ENCODE measurements at places on chromosomes 1 and 21.

GRCh38 chr1:242431786-242432185 lies 92.7 kb downstream of the PLD5 start:
- no peak for DNase-seq

DNA sequence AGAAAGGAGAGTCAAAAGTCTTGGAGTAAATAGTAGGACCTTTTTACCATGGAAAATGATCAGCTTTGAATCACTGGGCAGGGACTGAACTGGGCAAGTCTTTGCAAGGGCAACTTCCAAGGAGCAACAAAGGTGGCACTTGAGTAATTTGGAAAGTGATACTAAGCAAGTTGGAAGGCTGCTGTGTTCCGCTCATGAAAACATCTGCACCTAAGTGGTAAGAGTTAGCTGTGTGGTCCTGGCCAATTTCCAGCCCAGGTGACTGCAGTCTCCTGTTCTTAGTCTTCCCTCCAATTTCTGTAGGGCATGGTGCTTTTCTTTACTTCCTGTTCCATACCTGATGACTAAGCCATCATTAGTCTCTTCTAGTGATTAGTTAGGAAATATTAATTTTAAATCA lies 35.5 kb upstream of the PRDM2 start:
- DNase-seq: no peak

DNA sequence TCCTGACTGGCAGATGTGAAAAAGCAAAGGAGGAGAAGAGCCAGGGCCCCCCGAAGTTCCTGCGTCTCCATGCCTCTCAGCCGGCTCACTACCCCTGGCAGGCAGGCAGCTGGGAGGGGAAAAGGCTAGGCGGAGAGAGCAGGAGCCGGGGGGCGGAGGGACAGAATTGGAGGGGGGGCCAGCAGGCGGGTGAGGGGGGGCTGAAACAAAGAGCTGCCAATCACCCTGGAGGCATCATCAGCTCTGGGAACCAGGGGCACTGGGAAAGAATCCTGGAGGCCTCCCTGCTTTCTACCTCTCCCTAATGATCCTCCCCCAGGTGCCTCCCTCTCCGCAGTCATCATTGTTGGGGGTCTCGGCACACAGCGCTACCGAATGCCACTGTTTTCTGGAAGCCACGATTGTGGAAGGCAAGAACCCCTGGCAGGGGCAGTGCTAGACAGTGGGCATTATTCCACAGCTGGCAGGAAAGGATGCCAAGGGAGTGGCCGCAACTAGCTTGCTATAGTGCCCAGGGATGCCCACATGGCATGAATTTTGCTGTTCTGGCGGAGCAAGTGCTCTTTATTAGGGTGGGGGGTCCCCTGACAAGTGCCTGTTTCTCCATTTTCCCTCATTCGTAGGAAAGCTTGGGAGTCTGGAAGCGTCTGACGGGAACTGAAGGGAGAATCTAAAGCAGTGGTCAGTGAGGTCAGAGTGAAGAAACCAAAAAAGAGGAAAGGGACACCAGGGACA lies at the start of gene THBS3:
Gene THBS3, minus strand, starts transcription at position 92 of the 735 bp plus-strand sequence. Its CDS starts 21 bp downstream, at position 71.
- DNase-seq: peak; percentile 72

DNA sequence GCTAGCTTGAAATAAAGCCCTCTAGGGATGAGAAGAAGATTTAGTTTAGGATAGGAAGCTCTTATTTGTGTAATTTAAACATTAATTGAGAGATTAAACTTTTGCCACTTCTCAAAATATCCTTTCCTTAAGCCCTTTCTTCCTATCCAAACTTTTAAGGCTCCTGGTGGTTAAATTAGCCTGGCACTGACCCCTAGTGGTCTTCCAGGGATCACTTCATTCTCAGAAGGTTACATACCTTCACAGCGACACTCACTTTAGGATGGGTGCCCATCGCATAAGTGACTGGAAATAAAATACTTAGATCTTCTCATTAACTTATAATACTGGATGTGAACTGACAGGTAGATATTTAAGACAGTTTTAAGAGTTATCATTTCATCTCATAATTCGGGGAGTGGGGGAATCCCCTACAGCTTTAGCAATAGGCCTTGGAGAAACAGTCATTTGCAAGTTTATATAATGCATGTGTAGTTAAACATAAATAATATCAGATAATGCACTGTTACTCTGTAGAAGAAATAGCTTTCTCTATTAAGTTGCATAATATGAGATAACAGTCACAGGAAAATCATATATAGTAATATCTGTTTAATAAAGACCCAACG lies 7.4 kb downstream of the LHX9 start:
- DNase-seq: peak; percentile 85

GRCh38 chr1:92301021-92301420 lies 2.2 kb downstream of the RPAP2 start:
- DNase-seq: no peak

GRCh38 chr21:37454869-37455503 lies 88.4 kb downstream of the DYRK1A start:
- DNase-seq: no peak

DNA sequence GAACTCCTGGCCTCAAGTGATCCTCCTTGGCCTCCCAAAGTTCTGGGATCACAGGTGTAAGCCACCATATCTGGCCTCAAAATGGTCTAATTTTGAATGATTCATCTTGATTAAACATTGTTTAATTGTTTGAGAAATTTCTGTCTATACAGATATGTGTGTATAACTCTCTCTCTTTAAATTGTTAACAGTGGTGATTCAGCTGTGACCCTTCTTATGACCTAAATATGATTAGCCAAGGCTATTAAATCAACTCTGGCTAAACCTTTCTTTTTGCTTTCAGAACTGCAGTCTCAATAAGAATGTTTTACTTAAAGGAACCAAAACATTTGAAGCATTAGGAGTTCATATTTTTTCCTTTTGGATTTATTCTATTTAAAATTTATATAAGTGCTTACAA lies 19.2 kb upstream of the B3GALT5 start:
- DNase-seq: no peak

DNA sequence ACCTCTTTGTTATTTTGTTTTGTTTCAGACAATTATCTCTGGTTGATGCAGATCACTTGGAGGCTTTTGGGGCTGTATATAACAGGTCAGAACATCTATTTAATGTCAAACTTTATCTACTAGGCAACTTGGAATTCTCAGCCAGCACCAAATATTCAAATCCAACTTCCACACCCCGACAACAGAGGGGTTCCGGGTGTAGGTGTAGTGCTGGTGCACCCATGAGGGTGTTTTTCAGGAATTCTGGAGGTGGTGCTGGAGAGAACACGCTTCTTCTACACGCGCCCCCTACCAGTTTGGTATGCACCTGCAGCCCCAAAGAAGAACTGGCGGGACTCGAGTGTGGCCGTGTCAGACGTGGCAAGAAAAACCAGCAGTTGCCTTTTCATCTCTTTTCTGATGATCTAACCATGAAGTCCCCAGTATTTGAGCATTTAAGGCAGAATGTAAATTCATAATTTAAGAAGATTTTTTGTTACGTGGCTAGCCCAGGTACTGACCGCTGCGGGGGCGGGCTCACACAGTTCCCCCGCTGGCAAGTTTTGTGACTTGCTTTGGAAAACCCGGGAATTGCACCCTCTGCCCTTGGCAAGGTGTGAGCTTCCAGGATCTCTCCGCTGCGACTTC lies 462 bp upstream of the TLCD4 start:
- peak; percentile 84 for DNase-seq

DNA sequence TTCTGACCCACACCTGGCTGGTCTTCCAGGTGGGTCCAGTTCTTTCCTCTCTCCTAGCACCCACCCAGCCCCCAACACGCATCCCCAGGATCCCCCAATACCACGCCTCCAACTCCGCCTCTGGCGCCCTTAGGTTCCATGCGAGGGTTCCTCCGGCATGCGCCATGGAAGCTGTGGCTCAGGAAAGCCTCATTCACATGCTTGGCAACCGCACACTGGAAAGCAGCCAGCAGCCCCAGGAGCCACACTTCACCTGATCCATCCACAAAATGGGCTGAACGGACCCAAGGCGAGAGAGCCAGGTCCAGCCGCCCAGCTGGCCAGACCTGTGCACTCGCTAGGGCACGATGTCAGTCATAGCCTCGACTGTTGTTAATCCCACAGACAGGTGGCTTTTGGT lies 161.2 kb downstream of the PSMG1 start:
- no peak for DNase-seq

DNA sequence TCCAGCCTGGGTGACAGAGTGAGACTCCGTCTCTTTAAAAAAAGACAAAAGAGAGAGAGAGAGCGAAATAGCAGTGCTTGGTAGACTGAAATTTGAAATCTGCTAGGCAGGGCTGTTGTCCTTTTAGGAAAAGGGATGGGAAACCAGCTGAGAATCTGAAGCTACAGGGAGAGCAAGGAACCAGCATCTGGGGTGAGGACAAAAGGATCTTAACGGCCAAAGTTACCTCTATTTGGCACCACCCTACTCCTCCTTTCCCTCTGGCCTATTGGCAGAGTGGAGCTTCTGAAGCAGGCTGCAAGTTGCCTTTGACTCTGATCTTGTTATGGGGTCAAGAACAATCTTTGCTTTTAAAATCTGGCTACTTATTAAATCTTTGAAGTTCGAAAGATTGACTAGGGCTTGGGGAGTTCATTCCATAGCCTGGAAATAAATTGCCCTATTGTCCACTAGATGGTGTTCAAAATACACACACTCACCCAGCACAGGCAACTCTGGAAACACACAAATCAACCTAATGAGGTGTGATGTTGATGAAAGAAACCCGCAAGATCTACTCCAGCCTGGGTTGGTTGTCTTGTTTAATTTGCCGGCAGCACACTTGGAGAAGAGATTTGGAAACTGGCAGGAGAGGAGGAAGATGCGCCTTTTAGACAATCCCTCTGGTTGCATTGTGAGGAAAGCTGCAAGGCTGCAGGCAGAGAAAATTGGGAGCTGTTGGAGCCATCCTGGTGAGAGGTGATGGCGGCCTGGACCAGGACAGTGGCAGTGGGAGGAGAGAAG lies 16.5 kb upstream of the PARP1 start:
- DNase-seq: peak; percentile 83

DNA sequence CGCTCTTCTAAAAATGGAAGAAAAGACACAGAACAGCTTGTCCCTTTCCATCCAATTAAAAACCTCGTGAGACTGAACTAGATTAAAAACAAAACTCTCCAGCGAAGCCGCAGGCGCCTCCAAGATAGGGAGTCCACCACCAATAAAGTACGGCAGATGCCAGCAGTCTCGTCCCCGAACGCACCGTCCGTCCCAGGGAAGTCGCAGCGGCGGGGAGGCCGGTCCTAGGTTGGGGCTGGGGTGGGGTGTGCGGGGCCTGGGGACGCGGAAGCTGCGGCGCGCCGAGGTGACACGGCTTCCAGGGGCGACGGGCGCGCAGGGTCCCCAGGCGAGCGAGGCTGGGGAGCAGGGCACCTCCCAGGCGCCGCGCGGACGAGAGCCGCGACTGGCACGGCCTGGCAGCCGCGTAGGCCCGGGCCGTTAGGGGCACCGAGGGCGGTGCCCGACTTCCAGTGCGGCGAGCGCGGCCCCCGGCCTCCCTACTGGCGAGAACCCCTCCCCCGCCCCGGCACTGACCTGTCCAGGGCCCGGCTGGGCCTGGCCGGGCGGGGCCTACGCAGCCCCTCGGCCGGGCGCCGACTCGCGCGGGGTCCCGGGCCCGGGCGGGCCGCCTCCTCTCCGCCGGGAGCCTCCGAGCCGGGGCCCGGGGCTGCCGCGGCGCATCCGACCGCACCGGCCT lies 28.3 kb upstream of the A3GALT2 start:
- peak; percentile 58 for DNase-seq

- peak; percentile 87 for DNase-seq
Observed at GRCh38 chr1:28248273-28249012, 10.9 kb upstream of the SESN2 start.

DNA sequence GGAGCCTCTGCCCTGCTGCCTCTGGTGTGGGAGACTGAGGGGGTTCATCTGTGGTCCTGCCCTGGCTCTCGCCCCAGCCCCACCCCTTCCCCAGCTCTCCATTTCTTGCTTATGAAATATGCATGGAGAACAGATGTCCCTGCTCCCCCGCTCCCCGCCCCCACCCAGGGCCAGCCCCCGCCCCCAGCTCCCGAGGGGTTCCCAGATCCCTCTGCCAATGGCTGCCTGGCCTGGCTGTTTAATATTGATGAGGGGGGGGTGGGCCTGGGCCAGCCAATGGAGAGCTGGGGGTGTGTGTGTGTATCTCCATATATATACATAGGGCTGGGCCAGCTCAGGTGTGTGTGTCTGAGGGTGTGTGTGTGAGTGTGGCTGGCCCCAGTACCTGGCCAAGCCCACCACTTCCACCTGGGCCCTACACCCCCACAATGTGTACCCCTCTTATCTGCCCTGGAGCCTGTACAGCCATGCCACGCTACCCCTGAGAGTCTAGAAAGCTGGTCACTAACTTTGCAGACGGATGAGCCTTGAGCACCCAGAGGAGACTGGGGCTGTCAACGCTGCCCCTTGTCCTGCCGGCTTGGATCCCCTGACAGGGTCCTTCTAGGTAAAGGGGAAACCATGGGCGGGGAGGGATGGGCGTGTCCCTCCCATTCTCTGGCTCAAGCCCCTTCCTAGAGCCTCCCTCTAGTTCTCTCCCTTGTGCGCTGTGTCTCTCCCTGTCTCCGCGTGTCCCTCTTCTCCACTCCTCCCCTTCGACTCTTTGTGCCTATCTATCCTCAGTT lies at the start of gene NHLH1:
Gene NHLH1, plus strand, starts transcription at position 341 of the 785 bp plus-strand sequence. CDS start 3,661 bp downstream, outside the sequence.
- DNase-seq: peak; percentile 90

DNA sequence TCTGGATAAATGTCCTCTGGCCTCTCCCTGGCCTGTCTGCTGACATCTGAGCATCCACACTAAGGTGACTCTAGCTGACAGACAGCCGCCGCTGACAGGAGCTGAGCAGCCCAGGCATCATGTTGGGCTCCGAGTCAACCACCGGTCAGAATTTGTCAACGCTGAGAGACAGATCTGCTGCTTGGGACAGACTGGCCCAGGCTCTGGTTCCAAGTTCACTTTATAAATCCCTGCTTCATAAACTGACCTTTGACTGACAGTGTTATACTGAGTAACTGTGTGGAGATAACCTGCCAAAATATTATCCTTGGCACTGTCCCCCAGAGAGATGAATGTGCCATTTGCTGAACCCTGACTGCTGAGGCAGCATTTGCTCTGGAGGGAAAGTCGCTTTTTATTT lies 616.7 kb downstream of the NPHP4 start:
- no peak for DNase-seq

- no peak for DNase-seq
Observed at GRCh38 chr21:16514316-16514715, 784.5 kb downstream of the USP25 start.

- no peak for DNase-seq
Observed at GRCh38 chr1:229283183-229283611, 12.3 kb downstream of the RAB4A start.

DNA sequence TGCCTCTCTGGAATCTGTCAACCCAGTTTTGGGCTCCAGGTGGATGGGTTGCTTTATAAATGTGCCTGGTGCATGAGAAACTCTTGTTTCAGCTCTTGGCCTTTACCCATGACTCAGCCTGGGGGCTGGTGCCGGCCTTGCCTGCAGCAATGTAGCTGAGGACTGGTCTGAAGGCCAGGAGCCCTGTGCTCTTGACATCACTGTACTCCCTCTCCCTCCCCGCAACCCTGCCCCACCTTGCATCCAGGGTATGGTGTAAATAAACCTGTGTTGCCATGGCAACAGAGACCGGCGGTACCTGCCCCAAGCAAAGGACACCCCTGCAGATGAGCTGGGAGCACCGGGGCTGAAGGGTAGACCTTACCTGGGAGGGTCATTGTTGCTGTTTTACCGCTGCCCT lies 13.3 kb downstream of the FAM151A start:
- no peak for DNase-seq

- peak; percentile 58 for DNase-seq
Observed at GRCh38 chr1:166920561-166921475, 44.8 kb upstream of the TADA1 start.

All from brain (organoid and tissue), 16 donors.